ENCODE measurements at places on chromosomes 12 and 14.

- no peak for DNase-seq
Observed at GRCh38 chr14:29857551-29857950, 70.1 kb downstream of the PRKD1 start.

- no peak for DNase-seq
Observed at GRCh38 chr14:105589161-105589925, 63.0 kb downstream of the TMEM121 start.

- no peak for DNase-seq
Observed at GRCh38 chr12:124636138-124636978, 68.9 kb upstream of the NCOR2 start.

GRCh38 chr12:42760550-42760949 lies 171.0 kb upstream of the PRICKLE1 start:
- DNase-seq: no peak

DNA sequence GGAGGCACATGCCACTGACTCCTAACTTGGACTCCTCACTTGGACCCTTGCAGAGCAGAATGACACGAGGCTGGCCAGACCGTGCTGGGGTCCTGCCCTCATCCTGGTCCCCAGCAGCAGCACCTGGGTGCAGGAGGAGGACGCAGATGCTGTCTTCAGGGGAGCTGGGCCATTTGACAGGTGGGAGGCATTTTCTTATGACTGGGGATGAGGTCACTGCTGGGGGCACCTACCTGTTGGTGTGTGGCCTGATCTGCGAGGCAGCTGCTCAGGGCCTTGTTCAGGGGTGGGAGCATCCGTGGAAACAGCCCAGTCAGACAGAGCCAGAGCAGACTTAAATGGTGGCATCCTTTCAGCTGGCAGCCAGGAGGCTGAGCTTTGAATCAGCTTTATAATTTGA lies 57.3 kb downstream of the CACNA1C start:
- DNase-seq: no peak

Data from NCI-H1105 (cell line).